ENCODE measurements at places on chromosomes 2 and 18. TPM values are rescaled to one million over a fixed set of nuclear protein-coding genes. Genes with fewer than 3 reads are reported as not detected.
A peak's percentile ranks its signal among the peaks of the same experiment; 100 is the strongest.

GRCh38 chr18:21538230-21538629, 62.3 kb downstream of the ESCO1 start:
- no peak for DNase-seq

DNA sequence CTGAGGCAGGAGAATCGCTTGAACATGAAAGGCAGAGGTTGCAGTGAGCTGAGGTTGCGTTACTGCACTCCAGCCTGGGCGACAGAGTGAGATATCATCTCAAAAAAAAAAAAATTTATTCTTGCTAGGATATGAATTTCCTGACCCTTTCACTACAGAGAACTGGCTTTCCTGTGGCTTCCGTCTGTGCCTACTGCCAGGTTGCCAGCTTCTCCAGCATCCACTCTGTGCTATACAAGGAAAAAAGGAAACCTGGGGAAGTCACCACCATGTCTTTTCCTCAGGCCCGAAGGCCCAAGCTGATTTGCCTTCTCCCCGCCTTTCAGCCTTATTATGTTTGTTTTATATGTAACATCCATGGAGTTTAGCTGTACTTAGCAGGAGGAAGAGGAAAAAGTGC, 122.0 kb upstream of the REV1 start:
- no peak for DNase-seq

- peak; percentile 51 for DNase-seq
Observed at GRCh38 chr18:864872-865273, 39.8 kb upstream of the ADCYAP1 start.

GRCh38 chr2:219727771-219728429, 100.5 kb downstream of the SLC4A3 start:
- DNase-seq, result no peak

GRCh38 chr2:5594249-5594695, 97.9 kb upstream of the SOX11 start:
- no peak for DNase-seq

The UXS1 gene
- polyA plus RNA-seq, result 80.5 TPM

The GALNT3 gene
- 12.4 TPM for polyA plus RNA-seq

DNA sequence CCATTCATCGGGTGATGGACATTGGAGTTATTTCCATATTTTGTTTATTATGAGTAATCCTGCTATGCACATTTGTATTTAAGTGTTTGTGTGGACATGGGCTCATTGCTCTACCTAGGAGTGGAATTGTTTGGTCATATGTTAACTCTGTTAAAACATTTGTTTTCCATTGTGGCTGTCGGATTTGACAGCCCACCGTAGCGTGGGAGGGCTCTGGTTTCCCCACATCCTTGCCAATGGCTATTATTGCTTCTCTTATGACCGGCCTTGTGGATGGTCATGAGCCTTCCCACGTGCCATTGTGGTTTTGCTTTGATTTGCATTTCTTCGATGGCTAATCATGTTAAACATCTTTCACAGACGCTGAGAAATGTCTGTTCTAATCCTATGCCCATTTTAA, 92.0 kb downstream of the ZNF236 start:
- no peak for DNase-seq

Data from spinal cord (tissue), 10 donors.